ENCODE measurements at places on chromosomes 12 and 14.

GRCh38 chr12:62629971-62630739, 163.5 kb downstream of the MON2 start:
- DNase-seq = no peak

GRCh38 chr12:117188121-117188665, 2.1 kb downstream of the FBXO21 start:
- DNase-seq = no peak

GRCh38 chr12:108683906-108684556, 47.3 kb downstream of the CORO1C start:
- peak; percentile 27 for DNase-seq

GRCh38 chr12:20629414-20630156, 65.5 kb upstream of the SLCO1C1 start:
- peak; percentile 61 for DNase-seq

DNA sequence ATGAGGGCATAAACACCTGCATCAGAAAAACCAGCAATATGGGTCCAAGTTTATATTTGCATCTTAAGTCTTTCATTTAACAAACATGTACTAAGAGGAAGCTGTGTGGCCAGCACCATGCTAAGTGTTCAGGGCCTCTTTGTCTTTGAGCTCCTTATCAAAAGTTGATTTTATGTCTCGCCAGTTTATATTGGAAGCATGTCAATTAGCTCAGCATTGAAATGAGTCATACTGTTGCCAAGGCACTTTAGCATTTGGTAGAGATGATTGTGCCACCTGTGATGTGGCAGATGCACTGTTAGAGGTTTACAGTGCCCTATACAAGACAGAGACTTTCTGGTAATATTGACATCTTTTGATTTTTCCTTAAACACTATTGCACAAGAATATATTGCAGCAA, 68.5 kb downstream of the BHLHE41 start:
- peak; percentile 48 for DNase-seq

GRCh38 chr12:46534327-46534840, 161.8 kb upstream of the SLC38A2 start:
- DNase-seq = no peak

DNA sequence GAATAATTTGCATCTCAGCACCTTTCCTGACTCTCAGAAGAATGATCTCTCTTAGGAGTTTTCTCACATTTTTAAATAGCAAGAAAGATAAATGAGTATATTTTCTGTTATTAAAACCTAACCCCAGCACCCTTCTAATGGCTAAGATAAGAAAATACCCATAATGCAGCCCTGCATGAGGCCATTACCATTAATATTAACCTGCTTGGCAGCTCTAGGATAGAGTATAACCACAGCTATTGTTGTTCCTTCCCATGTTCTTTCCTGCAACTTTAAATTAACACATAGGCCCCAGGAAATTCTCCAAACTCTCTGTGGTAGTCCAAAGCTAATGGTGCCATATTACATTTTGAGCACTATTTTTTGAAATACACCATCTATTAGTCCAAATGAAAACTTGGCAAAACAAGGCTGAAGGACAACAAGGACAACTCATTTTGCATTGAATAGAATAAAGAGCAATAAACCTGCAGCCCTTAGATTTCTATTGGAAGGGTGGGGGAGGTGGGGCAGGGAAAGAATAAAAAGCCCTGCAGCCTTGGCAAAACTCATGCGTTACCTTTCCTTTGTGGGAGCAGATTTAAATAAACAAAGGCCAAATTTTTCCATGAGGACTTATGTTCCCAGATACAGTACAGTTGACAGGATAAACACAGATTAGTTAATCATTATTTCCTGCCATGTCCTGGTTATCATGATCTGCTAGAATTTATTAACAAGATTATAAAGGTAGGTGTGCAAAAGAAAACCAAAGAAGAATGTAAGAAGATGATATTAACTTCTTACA, 46.9 kb downstream of the BTG1 start:
- DNase-seq = no peak

DNA sequence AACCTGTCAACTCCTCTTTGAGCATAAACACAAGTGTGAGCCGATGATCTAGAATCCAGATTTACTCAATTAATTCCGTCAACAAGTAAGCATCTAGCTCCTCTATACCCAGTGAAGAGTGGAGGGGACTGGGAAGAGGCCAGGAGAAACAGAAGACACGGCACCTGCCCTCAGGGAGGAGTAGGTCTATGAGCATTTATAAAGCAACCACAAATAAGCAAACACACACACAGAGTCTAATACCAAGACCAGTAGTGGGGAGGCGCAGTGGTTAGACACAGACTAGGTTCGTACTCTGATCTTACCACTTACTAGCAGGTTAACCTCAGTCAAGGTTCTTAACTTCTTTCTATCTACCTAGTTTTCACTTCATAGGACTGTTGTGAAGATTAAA, 5.9 kb upstream of the FOXN3 start:
- DNase-seq = no peak

DNA sequence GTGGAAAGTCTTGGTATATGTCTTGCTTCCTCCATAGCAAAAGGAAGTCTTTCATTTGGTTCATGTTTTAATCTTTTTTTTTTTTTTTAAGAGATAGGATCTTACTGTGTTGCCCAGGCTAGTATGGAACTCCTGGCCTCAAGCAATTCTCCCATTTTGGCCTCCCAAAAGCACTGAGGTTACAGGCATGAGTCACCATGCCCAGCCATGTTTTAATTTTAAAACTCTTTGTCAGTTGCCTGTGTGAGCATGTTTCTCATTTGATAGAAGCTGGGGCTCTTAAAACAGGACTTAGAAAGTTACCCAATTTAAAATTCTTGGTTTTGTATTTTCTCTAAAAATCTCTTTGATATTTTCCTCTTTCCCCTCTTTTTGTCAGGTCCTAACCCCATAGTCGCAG, 45.0 kb upstream of the REP15 start:
- DNase-seq = peak; percentile 19

DNA sequence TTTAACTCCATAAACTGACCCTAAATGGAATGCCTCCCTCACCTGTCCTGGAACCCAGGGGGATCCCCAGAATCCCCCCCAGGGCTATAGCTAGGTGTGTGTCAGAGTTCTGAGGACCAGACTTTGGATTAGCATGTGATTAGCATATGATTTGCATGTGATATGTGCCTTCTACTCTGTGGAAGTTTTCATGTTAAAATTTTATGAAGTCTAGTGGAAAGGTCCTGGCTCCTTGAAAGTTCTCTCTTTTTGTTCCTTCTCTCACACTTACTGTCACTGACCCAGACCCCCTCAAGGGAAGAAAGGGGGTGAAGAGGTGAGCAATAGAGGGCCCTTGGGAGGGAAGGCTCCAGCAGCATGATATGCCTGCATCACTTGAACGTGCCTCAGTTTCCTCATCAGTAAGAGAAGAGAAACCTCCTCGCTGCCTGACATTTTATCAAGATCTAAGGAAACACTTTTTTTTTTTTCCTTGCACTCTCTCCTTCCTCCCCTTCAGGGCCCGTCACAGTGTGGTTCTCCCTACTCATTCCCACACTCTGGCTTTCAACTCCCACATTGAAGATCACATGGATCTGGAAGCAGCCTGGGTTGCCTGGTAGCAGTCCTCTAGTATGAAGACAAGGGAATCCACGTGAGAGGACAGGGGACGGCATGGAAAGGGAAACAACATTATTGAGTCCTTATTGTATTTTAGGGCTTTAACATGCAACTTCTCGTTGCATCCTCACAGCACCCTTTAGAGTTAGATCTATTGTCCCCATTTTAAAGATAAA, 3.3 kb upstream of the C1QL4 start:
- DNase-seq = no peak

DNA sequence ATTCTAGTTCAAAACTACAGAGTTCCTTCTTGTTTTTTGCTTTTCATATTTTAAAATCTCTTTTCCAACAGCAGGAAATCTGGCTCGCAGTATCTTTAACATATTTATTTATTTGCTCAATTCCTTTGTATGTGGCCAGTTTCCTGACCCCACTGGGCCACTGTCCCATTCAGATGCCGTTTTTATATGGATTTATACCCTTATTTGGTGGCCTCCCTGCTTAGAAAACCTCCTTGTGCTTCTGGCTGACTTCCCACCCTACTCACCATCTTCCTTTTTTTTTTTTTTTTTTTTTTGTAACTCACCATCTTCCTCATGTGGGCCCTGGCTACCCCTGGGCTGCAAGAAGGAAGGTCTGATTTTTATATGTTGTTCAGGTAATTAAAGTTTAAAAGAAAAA, 53.9 kb downstream of the TTLL5 start:
- DNase-seq = peak; percentile 22

GRCh38 chr12:55957106-55957859, 8.6 kb downstream of the PMEL start:
- DNase-seq = no peak

DNA sequence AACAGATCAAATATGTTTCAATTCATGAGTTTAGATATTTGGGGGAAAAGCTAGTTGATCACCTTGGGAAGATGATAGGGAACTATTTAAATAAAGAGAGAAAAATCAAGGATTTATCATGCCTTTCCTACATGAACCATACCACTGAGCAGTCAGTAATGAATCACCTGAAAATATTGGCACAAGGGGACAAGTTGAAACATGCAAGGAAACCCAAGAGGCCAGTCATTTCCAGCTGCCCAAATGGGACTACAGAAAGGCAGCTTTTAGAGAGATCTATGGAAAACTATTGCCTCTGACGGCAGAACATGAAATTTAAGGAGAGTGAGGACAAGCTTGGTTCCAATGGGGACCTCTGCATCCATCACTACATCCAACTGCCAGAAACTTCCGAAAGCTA, 14.1 kb upstream of the ETV6 start:
- peak; percentile 50 for DNase-seq

- peak; percentile 55 for DNase-seq
Measured at GRCh38 chr14:75636100-75636692, 24.5 kb downstream of the ERG28 start.

GRCh38 chr12:117622741-117623140, 261.3 kb upstream of the NOS1 start:
- no peak for DNase-seq

DNA sequence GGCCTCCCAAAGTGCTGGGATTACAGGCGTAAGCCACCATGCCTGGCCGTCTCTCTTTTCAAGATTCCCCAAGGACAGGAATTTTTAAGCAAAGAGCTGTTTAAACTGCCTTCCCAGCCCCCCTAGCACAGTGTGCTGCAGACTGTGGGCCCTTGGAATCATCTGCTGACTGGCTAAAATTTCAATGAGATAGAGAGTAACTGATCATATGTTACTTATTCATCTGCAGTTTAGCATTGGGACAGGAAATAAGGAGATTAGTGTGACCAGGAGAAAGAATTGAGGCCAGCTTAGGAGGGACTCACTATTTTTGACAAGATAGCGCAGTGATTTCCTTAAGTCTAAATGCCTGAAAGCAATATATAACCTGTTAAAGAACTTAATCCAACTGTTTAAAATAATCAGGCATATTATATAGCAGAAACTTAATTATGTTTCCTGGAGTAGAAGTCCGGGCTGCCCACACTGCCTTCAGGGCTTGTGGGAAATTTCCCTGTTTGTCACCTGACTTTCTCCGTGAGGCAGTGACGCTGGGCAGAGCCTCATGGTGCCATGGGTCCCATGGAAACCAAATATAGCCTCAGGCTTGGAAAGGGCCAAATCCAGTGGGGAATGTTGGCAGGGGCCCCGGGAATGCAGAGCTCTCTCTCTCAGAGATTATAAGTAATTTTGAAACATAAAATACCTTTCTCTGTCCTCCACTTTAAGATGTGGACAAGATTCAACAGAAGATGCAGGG, 22.8 kb upstream of the CEBPE start:
- peak; percentile 90 for DNase-seq

DNA sequence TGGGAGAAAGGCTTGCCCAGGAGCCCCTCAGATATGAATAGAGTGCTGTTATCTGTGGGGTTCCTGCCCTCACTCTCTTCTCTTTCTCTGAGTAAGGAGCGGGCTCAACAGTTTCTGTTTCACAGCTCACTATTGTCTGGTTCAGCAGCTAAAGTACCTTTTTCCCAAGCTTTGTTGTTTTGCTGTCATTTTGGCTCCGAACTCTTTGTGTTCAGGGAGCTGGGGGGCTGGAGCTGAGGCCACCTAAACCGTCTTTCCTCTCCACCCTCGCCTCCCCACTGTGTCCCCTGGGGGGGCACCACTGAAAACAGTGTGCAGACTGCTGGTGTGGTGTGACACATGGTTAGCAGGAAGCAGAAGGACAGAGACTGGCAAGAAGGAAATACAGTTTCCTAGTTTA, 51.4 kb downstream of the FBXW8 start:
- no peak for DNase-seq

DNA sequence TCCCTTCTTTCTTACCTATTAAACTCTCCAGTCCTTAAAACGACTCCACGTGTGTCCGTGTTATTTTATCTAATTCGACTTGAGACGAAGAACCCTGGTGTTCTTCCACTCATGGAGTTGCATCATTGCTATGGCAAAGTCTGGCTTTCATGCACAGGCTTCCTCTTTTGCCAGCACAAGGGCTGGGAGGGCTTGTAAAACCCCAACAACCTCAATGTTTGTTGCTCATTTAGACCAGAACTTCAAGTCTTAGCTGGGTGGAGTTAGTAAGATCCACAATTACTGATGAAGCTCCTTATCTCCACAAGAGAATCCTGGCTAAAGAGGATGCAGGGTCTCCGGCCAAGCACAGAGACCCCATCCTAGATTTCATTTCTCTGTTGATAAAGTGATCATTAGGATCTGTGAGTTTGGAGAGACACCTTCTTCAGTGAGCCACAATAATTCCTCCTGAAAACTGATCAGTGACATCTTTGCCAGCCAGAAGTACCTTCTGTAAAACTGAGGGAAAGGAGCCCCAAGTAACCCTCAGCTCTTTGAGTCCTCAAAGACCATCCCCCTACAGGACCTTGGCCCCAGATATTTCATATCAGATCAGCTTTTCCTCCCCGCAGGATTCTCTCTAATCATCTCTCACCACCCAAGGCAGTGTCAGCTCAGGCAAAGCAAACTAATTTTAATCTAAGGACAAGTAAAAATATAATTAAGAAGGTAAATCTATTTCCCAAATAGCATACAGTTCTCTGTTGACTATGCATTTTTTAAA, 514.6 kb downstream of the FUT8 start:
- no peak for DNase-seq

DNA sequence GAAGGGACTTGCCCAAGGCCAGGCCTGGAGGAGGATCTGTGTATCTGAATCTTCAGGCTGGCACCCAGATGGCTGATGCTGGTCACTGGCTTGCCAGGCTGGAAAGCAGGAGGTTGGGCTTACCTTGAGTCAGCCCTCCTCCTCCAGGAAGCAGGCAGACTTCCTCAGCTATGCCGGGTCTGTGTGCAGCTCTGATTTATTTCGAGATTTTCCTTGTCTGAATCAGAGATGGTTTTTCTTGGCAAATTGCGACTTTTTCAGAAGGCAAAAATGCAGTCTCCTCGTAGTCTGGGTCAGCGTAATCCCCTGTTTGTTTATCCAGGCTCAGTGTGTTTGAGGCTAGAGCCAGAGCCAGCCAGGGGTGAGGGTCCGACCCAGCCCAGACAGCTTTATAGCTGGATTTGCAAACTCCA, 48.9 kb downstream of the SMOC1 start:
- peak; percentile 58 for DNase-seq

DNA sequence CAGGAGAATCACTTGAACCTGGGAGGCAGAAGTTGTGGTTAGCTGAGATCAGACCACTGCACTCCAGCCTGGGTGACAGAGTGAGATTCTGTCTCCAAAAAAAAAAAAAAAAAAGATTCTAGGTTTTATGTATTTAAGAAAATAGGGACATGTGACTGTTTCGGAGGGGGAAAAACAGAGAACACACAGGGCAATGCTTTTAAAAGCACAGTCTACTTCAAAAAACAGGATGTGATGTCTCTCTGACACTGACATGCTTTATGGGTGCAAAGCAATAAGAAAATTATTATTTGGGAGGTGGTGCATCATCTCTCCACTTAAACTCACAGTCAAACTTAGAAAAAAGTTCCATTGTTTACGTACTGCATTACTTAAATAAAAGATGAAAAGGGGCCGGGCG, 28.7 kb downstream of the CLIP1 start:
- no peak for DNase-seq

All from GM23248 (cell line).